ENCODE measurements at places on chromosomes 13 and 19. TPM values are rescaled to one million over a fixed set of nuclear protein-coding genes. Genes with fewer than 3 reads are reported as not detected.

The SERTM1 gene
- total RNA-seq: not detected

The PET100 gene
- 134 TPM for total RNA-seq

DNA sequence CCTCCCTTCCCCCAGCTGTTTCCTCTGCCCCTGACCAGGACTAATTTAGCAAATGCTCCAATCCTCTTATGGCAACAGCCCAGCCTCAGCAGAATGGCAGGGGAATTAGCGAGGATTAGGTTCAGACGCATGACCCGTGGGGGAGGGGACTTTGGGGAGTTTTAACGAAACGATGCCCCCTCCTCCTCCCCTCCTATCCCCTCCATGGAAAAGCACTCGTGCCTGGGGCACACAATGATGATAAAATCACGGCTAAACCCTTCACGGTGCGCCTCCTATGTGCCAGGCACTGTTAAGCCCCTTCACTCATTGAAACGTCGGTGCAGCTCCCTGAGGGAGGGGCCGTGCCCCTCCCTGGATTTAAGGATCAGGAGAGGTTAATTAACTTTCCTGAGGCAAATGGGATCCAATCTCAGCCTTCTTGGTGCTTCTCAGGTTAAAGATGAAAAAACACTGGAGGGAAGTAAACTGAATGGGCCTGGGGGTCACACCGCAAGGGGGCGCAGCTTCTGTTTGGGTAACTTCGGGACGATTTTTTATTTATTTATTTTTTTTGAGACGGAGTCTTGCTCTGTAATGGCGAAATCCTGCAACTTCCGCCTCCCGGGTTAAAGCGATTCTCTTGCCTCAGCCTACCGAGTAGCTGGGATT is 10.1 kb upstream of the TPRX2 start:
- DNase-seq: peak; percentile 51

DNA sequence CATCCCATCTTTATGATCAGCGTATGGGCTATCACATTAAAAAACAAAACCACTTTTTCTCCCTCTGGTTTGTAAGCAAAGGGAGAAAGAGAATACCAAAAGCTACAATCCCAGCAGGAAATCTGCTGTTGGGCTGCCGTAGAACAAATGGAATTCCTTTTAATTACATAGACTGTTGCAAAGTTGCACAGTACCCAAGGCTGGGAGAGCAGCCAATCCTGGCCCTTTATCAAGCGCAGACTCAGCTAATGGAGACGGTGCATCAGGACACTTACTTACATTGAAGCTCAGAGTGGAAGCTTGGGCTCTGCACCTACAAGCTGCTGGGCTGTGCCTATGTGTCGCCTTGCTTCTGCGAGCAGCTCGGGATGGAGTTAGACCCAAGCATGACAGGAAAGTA is 15.2 kb downstream of the CCNA1 start:
- DNase-seq: no peak

DNA sequence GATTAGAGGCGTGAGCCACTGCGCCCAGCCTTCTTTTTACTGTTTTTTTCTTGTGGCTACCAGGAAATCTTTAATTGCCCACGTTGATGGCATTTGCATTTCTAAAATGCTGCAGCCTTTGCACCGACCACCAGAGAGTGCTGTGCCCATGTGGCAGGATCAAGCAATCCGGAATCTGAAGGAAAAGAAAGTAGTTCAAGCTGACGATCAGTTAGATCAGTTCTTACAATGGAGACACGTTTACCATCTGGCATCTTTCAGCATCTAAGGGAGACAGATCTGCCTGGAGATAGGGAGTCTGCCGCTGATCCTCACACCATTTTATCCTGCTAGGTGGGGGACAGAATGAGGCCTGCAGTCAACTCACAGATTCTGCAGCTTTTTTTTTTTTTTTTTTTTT is 19.9 kb downstream of the TINCR start:
- no peak for DNase-seq

- DNase-seq: no peak
These were observed 81.3 kb downstream of the TEX29 start for GRCh38 chr13:111401755-111402154.
